Stimulated activated naive CD8-positive, alpha-beta T cell treated with anti-CD3 and anti-CD28 coated beads, Interleukin-15, amount 100 ng/mL, for 72 hours (primary cell): ENCODE measurements at places on chromosomes 4 and X.

GRCh38 chr4:54118850-54119589, 19.1 kb downstream of the GSX2 start:
- no peak for DNase-seq

DNA sequence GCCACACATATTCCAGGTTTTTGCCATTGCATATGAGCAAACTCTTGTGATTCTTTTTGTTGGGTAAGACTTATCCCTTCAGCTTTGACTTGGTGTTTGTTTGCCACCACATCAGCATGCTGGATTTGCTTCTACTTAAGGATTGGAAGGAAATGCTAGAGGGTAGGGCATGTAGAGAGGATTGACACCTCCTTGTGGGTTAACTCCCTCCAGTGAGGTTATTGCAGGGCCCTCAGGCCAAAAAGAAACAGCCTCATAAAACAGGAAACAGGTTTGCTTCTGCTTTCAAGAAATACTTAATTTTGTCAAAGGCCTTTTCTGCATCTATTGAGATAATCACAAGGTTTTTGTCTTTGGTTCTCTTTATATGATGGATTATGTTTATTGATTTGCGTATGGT, 15.2 kb upstream of the INPP4B start:
- no peak for DNase-seq

- DNase-seq, result no peak
These were observed 1271.0 kb downstream of the RAPGEF2 start for GRCh38 chr4:160373911-160374310.

GRCh38 chr4:72744103-72744725, 175.2 kb upstream of the ADAMTS3 start:
- DNase-seq, result no peak

- DNase-seq, result no peak
These were observed 31.2 kb downstream of the PDE5A start for GRCh38 chr4:119597377-119597776.

GRCh38 chr4:36997727-36998126, 246.8 kb upstream of the NWD2 start:
- DNase-seq, result no peak

DNA sequence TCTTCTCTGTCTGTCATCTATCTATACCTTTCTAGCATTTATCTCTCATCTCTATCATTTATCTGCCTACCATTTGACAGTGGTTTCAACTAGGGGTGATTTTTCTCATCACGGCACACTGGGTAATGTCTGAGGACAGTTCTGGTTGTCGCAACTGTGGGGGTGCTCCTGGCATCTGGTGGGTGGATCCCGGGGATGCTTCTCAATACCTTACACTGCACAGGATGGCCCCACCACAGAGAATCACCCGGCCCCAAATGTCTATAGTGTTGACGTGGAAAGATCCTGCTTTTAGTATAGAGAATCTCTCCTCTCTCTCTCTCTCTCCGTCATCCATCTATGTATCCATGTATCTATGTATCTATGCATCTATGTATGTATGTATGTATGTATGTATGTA, 7.2 kb downstream of the P2RY8 start:
- no peak for DNase-seq

- peak; percentile 69 for DNase-seq
These were observed 828 bp downstream of the MCUB start for GRCh38 chr4:109560687-109561461.

- no peak for DNase-seq
These were observed 114.9 kb downstream of the MAGEB17 start for GRCh38 chrX:16282209-16282608.

GRCh38 chrX:31233941-31234496, 162.2 kb upstream of the FTHL17 start:
- no peak for DNase-seq

GRCh38 chr4:125741825-125742452, 427.2 kb downstream of the FAT4 start:
- DNase-seq, result no peak

GRCh38 chr4:7212101-7212674, 19.9 kb downstream of the SORCS2 start:
- DNase-seq, result no peak

DNA sequence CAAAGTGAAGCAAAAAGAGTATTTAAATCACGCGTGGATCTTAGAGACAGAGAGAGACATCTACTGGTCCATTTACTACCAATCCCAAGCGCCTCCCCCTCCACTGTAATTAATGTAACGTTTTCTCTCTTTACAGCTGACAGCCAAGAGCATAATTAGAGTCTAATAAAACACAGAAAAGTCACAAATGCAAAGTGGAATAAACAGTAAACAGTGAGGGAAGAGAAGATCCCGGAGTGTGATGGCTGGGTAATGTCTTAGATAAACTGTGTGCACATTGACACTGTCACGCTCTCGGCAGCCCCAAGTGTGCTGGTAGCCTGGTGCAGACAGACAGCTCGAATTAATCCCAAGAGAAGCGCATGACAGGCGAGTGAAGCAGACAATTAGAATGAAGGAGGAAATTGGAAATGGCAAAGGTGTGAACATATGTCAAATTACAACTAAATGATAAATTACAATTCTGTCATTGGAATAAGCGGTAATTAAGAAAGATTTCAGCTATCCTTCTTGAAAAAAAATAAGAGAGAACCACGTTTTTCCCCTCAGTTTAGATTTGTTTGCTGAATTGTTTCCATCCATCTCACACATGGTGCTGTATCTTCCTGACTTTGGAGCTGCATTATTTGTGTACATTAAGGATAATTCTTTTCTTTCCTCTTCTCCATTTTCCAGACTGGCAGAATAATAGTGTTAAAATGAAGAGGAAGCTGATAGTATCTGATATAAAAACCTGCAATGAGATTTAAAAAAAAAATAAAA, 100.1 kb downstream of the CXXC4 start:
- DNase-seq, result no peak

GRCh38 chr4:116520886-116521285, 564.5 kb downstream of the TRAM1L1 start:
- DNase-seq, result no peak

DNA sequence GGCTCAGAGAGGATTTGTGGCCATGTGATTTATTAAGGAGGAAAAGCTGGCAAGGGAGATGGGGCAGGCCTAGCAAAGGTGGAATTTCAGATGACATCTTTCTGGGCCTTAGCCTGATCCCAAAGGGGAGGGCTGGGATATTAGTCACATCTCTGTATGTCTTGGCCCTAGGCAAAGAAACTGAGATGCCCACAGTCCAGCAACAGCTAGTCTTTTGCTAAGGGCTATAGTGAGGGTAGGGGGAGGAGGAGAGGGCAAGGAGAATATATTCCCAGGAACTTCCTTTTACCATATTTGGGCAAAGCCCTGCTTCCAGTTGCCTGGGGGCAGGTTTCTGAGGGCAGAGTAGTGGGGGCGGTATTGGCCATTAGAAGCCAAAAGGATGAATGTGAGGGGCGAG, 209.8 kb upstream of the NR3C2 start:
- DNase-seq, result no peak

DNA sequence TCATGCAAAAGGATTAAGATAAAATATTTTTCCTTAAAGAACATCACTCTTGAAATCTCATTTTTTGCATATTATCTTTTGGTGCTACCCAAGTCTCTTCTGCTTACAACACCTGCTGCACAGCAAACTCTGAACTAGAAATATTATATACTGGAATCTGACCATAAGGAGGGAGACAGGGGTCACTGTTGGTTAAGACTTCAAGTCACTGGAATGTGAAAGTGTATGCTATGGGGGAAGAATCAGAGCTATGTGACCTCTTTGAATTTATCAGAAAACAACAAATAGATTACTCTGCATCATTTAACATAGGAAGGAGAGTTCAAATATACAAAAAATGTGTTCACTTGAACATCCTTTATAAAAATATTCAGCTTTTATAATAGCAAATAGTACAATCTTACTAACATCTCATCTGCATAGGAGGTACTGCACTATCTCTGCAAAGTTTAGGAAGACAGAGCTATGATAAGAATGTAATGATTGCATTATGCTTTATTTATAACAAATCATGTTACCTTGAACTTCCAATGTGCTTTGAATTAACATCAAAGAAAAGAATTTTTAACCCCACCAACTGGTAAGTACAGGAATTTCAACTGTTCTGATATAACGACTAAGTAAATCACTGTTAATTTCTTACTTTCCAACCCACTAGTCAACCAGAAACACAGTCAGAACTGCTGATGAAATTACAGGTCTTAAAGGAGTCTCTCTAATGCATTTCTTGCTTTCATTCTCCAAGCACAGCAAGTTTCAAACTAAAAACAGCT, 69.8 kb downstream of the ZNF827 start:
- no peak for DNase-seq

DNA sequence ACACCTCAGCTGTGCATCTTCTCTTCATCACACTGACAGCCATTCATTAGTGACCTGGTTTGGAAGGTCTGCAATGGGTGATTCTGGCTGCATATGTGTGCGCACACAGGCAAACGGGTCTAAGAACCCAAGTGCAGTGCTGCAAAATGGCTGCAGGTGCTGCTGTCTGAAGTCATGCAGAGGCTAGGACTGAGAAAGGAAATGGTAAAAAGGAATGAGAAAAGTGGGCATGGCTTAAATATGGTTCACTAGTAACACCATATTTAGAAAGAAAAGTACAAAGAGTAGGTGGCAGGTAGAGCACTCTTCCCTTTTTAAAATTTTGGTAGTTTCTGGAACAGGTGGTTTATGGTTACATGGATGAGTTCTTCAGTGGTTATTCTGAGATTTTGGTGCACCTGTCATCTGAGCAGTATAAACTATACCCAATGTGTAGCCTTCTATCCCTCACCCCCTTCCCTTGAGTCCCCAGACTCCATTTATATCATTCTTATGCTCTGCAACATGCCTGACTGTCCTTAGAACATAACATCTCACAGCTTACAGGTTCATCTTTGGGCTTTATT, 78.4 kb downstream of the CCNG2 start:
- no peak for DNase-seq

- DNase-seq, result no peak
These were observed 21.8 kb upstream of the JADE1 start for GRCh38 chr4:128787509-128788311.

DNA sequence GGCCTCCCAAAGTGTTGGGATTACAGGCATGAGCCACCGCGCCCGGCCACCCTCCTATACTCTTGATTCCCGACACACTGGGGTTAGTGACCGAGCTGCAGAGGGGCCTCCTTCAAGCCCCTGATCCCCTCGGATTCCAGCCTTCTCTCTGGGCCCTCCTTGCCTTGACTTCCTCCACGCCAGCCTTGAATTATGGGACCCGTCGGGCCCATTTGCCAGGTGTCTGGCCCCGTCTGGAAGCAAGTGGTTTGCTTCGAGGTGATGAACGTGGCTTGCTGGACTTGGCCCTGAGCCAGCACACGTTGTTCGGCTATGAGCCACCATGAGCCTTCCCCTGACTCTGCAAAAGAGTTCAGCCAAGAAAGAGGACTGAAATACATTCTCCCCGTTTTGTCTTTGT, 37.4 kb upstream of the GRPEL1 start:
- DNase-seq, result no peak

DNA sequence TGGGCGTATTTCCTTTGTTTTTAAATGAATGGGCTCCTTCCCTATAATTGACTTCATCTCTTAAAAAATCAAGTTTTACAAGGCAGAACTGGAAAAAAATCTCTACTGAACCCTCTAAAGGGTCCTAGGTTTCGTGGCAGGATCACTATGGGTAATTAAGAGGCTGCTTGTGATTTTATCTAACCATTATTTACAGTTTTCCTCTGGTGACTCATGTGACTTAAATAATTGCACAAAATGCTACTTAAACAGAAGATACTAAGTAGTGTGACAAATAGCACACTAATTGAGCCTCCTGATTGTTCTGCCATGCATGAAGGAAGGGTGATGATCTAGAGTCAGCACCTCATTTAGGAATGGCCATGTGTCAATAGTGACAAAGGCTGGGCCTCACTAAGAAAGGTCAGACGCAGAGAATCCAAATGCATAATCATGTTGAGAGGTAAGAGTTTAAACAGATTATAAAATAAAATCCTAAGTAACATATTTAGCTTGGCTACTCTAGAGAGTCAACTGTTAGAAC, 35.5 kb downstream of the OFD1 start:
- DNase-seq, result no peak

DNA sequence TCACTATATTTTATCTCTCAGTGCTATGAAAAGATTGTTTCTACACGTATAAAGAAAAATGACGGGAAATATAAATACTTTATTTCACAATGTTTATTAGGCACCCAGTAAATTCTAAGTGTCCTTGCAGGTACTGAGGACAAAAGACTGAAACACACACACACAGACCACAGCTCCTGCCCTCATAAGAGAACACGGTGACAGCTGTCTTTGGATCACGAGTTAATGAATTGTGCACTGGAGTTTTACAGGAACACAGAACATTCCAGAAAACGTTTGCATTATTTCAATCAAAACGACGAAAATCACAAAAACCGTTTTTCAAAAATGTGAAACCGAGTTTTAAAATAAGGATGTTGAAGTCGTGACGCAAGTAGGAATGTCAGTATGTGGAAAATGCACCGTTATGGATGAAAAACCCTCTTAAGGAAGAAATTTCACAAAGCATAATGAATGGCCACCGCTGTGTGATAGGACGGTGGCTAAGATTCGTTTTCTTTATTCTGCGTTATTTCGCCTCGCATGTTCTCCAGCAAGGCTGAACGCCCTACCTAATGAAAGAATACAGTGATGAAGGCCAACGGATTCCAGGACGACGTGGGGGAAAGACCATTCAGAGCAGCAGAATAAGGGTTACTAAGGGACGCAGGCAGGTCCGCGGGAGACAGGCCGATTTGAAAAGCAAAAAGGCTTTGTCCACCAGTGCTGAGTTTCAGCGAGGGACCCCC, 24.2 kb downstream of the FAM156A start:
- DNase-seq, result no peak

DNA sequence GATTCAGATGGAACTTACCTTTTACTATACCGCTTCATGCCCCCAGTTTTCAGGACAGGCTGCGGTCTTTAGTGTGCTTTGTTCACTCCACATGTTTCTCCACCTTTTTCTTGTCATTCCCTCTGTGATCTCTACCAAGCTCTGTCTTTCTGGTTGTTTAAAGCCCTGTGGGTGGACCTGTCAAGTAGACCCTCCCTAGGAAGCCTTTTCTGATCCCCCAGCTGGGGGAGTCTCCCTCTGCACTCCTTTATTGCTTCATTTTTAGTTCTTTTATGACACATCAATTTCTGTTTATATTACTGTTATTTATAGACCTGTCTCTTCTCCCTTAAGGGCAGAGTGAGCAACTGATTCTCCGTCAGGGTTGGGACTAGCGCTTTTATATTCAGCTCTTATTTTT, 150.2 kb downstream of the C4orf33 start:
- no peak for DNase-seq

GRCh38 chr4:70177090-70177489, 18.4 kb upstream of the ODAM start:
- DNase-seq, result no peak

DNA sequence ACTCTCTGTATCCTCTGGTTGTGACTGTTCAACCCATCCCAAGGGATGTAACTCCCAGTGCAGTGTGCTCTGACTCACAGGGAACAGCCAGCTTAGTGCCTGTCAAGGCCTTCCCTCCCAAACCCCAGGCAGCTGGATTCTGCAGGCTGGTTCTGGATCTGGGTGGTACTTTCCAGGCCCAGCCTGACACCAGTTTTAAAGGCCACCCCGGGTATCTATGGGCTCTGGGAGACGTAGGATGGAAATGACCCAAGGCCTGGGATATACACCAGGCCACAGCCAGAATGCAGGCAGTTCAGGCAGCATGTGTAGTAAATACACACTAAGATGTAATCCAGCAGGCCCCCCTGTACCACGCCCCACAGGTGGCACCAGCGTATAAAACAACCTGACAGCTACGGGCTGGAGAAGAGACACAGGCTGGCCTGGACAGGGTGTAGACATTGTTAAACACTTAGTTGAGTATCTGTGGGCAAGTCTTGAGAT, 64.2 kb downstream of the SPINK2 start:
- DNase-seq, result peak; percentile 28
